Activated CD4-positive, alpha-beta T cell treated with anti-CD3 and anti-CD28 coated beads, Interleukin-10, Interleukin-2, amounts not matched to agents 100 ng/mL and 50 ng/mL, durations not matched to agents 16 hours and 8 hours (primary cell): ENCODE measurements at places on chromosomes 12 and 14.
A peak's percentile ranks its signal among the peaks of the same experiment; 100 is the strongest.

- DNase-seq: no peak
Measured at GRCh38 chr12:76201758-76202157, 117.3 kb upstream of the NAP1L1 start.

GRCh38 chr14:93186956-93187355 is 1.8 kb downstream of the LYSET start:
- no peak for DNase-seq

DNA sequence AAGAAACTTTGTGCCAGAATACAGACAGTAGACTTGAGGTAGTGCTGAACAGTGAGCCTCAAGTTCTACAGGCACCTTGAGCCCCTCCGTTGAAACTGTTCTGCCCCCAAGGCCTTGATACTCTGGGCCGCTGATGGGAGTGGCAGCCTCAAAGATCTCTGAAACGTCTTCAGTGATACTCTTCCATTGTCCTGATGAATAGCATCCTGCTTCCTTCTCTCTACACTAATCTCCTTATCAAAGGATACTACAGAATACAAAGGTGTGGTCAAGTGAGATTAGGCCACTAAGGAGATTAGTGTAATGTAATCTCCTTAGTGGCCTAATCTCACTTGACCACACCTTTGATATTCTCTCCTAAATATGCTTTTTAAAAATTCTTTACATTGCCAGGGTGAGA is 419.8 kb upstream of the SEL1L start:
- DNase-seq: no peak

- no peak for DNase-seq
Measured at GRCh38 chr12:9992296-9992695, 6.6 kb downstream of the CLEC1B start.

GRCh38 chr12:104143002-104143401 is 5.0 kb upstream of the NFYB start:
- DNase-seq: no peak

- no peak for DNase-seq
Measured at GRCh38 chr12:95213119-95213518, 4.1 kb downstream of the FGD6 start.

GRCh38 chr14:56119201-56119981 is 1.2 kb downstream of the PELI2 start:
- peak; percentile 30 for DNase-seq

DNA sequence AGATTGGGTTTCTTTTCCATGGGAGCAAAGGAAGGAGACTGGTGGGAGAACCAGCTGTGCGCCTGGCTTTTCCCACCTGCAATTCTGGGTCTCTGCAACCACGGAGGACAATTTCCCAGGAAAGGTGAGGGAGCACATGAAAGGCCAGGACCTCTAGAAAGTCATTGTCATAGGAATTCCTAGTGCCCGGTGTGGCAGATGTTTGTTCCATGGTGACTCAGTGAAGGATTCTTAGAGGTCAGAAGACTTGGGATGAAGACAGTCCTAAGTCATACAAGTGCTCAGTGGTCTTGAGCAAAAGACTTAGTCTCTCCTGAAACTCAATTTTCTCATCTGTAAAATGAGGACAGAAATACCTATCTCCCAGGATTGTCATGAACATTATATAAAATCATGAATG is 51.3 kb downstream of the KCNA5 start:
- DNase-seq: no peak

DNA sequence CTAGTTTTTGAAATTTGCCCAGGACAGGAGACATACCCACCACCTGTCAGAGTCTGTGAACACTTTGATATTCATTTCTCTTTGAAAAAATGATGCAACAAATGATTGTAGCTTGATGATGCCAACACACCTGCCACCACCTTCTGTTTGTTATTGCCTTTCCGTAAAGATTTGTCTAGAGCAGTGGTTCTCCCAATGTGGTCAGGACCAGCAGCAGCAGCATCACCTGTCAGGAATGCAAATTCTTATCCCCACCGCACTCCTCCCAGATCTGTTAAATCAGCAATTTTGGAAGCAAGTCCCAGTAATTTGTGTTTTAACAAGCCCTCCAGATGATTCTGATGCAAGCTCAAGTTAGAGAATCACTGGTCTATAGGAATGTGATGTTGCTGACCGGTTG is 9.9 kb downstream of the CCDC175 start:
- DNase-seq: no peak

DNA sequence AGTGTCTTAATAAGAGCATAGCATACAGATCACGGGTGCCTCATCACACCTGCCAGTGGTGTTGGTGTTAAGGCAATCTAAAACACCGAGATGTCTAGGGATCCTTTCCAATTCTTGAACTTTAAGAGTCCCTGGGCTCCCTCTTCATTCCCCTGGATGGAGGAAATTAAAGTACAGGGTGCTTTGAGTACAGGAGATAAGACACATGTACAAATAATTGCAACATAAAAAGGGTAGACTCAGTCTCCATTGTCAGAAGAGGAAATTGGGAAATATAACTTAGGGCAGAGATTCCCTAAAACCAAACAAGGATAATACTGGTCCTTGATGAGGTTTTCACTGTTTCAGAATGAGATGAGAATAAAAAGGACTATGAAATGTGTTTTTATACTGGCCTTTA is 34.9 kb downstream of the SCFD1 start:
- DNase-seq: no peak

DNA sequence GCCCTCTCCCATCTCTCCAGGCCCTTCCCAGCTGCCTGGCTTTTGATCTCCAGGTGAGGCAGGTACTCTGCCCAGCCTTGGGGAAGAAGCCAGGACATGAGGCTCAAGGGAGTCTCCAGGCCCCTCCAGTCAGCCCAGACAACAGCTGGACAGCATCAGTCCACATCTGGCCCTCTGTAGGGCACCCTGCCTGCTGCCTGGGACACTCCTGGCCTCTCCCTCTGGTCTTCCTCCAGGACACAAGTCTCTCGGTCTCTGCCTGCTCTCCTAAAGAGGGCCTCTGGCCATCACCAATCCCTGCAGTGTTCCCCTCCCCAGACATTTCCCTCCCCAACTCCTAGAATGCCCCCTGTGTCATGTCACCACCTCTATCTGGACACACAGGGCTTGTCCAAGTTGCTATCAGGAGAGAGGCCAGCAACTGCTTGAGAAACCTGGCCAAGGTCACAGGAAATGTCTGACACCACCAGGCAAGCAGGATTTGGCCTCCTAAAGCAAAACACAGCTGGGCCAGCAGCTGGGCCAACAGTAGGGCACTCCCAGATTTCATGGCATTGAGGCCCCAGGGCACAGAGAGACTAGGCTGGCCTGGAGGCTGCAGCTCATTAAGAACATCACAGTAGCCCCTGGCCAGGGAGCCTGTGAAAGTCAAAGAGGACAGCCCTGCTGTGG is 29.0 kb downstream of the LTBP2 start:
- DNase-seq: no peak

DNA sequence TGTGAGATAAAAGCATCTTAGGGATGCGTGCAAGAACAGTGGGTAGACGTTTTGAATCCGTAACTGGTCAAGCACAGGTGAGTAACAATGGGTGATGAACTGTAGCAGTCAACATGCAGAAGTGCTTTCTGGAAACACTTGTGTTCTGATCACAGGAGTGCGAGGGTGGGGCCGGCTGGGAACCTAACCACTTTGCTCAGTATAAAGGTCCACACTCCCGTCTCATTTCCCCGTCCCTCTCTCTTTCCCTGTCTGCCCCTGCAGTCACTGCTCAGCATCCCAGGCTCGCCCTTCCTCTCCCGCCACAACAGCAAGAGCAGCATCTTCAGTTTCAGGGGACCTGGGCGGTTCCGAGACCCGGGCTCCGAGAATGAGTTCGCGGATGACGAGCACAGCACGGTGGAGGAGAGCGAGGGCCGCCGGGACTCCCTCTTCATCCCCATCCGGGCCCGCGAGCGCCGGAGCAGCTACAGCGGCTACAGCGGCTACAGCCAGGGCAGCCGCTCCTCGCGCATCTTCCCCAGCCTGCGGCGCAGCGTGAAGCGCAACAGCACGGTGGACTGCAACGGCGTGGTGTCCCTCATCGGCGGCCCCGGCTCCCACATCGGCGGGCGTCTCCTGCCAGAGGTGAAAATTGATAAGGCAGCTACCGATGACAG is 127.1 kb downstream of the FIGNL2 start:
- DNase-seq: peak; percentile 40
